ENCODE measurements at places on chromosomes 4 and X.
A peak's percentile ranks its signal among the peaks of the same experiment; 100 is the strongest.

DNA sequence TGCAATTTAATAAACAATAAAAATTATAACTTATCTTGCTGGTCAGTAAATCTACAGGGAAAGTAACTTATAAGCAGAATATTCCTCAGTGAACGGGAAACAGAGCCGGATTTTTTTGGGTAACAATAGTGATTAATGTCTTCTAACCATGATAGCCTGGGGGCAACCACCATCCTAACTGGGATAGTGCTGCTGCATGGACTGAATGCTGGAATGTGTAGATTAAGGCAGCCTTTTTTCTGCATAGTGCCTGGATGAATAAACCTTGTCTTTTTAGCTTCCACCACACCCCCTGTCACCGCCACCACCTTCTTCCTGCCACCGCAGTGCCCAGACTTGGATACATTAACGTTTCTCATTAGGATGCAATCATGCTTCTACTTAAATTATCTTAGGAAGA lies 83.6 kb upstream of the LNX1 start:
- DNase-seq: no peak

DNA sequence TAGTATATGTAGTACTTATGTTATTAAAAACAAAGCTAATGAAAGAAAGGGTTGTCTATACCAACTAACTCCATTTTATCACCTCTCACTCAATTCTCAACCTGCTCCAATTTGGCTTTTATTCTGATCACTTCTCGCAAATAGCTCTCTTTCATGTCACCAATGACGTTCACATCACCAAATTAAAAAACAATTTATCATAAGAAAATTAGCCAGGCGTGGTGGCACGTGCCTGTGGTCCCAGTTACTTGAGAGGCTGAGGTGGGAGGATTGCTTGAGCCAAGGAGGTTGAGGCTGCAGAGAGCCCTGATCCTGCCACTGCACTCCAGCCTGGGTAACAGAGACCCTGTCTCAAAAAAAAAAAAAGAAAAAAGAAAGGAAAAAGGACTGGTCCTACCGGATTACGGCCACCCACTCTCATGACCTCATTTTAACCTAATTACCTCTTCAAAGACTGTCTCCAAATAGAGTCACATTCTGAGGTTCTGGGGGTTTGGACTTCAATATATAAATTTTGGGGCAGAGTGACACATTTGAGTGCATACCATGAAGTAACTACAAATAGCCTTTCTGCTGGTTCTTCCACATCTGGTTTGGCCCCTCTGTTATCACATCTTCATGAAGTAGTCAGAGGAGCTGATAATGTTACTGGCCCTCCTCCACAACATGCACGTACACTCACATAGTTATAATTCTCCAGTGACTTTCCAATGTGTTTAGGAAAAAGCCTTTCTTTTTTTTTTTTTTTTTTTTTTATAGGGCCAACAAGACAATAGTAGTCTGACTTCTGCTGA lies 15.8 kb upstream of the RBMX start:
- no peak for DNase-seq

DNA sequence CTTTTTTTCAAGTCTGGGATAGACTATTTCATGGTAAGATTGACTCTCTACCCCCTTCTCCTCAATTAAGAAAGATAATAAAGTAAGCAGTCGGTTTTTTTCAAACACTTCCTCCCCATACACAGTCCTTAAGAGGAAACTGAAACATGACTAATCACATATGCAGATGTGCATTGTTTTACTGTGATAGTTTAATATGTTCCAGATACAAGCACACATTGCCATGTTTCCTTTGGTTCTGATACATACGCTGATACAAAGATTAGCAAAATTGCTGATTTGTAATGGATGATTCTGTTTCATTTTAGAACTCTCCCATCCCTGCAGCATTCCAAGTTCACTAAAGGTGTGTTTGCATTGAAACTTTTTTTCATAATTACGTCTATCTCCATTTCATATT lies 76.1 kb downstream of the FBXO8 start:
- no peak for DNase-seq

DNA sequence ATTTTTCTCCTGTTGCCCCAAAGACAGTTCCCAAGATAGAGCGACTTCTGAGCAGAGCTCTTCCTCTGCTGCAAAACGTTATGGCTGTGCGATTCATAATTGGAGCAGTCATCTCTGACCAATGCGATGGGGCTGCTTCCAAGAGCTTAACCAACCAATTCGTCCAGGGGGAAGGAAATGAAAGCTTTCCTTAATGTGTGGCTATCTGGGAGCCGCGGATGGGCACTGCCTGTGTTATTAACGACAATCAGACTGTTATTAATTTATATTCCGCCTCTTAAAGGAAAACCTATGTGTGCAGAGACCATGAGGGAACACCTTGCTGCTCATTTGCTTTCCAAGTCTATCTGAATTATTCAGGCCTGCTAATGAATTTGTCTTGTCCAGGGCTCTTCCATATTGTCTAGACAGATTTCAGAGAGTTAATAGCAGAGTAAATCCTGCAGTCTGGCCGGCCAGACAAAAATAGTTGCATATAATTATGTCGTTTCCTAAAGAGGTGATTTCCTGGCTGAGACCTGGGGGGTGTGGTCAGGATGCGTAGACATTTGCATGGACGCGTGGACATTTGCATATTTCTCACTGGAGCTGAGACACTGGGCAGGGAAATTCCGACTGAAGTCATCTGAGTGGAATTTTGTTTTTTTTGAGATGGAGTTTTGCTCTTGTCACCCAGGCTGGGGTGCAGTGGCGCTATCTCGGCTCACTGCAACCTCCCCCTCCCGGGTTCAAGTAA lies 135.4 kb downstream of the HMX1 start:
- no peak for DNase-seq

- no peak for DNase-seq
Measured at GRCh38 chrX:18639280-18639679, 32.6 kb downstream of the RS1 start.

DNA sequence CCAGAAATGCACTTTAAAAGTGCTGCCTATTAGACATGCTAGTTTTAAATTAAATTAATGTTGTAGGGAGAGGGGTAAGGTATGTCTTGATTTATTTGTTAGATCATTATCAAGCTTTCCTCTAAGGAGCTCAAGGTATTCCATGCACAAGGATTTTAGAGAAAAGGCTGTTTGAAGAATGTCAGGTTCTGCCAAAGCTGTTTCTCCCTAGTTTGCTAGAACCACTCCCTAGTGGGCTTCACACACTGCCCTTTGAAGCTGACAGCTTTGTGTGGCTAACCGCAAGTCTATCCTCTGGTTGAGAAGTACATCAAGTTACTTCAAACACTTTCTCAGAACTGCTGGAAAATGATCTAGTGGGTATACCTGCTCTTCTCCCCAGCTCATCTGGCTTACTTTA lies 32.3 kb downstream of the RASL11B start:
- DNase-seq: no peak

DNA sequence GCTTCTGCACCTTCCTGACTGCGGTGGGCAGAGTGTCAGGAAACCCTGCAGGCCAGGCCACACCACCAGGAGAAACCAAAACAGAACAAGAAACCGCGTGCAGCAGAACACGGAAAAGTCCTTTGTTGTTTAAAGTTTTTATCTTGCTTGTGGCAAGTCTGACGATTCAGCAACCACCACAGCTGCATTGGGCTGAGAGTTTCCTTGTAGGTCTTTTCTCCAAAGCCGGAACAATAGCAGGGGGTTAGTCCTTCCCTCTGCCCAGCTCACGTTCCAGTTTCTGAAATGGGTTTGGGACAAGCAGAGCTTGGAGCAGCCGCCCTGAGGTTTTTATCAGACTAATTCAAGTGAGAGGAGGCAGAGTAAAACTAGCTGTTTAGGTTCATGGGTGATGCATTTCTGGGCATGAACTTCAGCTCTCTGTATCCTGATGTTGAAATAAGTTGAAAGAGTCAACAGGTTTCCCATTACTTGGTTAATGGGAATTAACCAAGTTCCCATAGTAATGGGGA lies 216.9 kb downstream of the PTTG2 start:
- peak; percentile 65 for DNase-seq

- no peak for DNase-seq
Measured at GRCh38 chr4:127988638-127989037, 23.4 kb downstream of the ABHD18 start.

- peak; percentile 23 for DNase-seq
Measured at GRCh38 chr4:184282251-184282713, 64.6 kb upstream of the ENPP6 start.

DNA sequence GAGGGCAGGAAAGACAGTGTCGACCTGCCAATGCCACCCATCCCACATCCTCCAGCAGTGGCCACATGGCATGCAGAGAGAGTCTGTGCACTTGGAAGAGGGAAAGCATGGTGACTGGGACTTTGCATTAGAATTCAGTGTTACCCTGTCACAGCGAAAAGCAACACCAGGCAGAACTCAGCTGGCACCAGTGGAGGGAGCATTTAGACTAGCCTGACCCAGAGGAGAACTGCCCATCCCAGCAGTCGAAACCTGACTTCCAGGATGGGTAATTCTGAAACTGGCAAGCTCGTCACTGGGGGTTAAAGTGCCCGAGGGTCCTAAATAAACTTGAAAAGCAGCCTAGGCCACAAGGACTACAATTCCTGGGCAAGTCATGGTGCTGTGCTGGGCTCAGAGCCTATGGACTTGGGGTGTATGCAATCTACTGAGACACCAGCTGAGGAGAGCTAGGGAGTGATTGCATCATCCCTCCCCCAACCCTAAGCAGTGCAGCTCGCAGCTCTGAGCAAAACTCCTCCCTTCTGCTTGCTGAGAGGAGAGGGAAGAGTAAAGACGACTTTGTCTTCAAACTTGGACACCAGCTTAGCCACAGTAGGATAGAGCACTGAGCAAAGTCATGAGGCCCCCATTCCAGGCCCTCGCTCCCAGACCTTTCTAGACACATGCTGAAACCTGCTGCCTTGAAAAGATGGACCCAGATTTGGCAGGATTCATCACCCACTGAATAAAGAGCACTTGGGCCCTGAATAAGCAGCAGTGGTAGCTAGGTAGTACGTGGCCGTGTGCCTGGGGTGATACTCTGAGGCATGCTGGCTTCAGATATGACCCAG lies 68.8 kb downstream of the DDX60L start:
- DNase-seq: no peak

DNA sequence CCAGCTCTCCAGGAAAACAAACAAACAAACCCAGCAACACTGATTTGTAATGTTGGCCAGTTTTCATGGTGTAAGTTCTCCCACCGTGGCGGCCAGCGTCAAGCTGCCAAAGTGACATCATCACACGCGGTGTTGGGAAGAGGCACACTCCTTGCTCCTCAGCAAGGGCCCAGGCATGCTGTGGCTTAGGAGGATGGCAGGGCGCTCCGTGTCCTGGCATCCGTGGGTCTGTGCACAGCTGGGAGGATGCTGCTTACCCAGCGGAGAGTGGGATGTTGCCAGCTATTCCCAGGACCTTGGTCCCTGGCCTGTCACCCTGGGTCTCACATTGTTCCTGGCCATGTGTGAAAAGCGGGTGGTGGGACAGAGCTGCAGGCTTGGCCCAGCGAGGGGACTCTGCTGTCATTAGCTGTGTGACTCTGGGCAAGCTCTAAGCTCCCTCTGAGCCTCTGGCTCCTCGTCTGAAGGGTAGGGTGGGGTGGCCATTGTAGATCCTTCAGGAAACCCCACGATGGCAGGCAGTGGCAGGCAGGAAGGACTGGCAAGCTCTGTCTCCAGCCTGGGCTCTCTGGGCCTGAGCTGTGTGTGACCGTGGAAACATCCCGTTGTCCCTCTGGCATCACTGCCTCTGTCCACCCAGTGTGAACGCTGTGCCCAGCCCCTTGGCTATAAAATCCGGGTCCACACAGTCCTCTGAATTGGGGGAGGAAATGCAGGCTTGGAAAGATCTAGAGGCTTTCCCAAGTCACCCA lies 10.8 kb downstream of the PSAPL1 start:
- no peak for DNase-seq

- DNase-seq: no peak
Measured at GRCh38 chrX:70422851-70423341, at the start of gene GDPD2. TSS of gene GDPD2 (plus strand) at chrX:70423314. CDS start at chrX:70424985, 1,671 bp downstream.

GRCh38 chrX:9676306-9676705 lies 89.3 kb downstream of the GPR143 start:
- DNase-seq: no peak

DNA sequence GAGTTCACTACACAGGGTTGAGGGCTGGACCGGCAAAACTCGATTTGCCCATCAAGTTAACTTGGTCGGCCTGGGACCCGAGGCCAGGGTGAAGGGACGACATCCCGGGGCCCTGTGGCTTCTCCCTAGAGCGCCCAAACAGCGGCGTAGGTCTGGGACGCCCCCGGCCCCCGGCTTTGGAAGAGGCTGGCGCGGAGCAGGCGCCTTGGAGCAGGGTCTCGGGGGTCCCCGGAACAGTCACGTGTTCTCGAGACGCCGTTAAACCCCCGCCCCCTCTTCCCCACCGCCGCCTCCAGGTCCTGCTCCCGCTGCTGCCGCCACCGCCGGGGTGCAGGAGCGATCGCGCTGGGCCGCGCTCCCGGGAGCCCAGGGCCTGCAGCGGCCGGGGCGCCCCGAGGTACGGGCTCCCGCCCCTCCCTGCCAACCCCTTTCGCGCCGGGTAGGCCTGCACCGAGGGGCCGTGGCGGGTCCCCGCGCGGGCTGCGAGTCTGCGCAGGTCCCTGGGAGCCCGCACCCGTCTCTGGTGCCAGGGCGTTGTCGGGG lies at the start of gene NPY5R:
TSS of gene NPY5R (plus strand) at position 289 of the 543 bp plus-strand sequence. CDS start 6,382 bp downstream, outside the sequence.
- no peak for DNase-seq

DNA sequence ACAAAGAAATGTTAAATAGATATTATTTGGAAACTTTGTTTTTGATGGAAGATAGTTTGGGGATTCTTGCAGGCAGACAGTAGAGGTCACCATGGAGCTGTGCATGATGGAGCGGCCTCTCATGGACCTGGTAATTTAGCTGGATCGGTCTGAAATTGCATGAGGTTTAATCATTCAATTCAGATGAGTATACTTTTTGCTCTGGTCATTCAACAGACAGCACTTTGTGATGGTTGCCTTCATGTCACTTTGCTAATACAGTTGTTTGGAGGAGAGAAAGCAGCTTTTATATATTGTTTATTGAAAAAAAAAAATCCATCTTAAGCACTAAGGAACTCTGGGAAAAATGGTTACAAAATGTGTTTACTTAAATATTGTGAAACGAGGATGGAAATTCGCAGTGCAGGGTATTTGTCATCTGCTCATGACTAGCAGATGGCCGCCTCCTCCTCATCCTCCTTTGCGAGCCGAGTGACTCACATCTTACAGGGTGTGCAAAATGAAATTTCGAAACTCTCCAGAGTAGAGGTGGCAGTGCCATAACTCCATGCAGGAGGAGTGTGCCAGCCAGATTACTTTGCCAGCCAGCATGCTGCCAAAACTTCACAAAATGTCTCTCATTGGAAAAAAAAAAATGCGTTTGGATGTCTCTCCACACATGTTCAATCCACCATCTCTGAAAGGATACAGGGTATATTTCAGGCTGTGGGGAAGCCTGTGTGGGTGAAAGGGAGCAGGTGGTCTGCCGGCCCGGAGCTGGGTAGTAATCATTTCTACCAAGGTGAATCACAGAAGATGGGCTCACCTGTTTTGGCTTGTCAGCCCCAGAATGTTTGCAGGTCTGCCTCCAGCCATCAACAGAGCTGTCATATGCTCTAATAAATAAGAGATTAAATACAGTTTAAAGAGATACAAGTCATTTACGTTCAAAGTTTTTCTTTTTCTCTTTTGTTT lies 314.9 kb upstream of the DIPK2B start:
- peak; percentile 12 for DNase-seq

DNA sequence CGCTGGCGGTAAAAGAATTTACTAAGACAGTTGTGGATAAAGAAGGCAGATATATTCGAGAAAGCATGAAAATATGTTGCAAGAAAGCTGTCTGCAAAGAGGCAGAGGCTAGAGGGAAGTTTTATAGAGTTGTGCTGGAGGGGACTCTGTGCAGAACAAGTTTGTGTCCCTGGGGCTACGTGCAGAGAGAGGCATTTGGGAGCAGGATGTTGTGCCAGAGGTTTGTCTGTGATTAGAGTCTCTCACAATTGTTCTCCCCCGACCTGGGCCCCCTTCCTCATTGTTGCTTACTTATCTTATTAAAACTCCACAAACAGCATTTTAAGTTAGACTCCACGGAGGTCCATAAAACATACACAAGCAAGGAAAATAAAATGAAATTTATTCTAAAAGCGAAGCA lies 831.3 kb downstream of the NLGN4X start:
- no peak for DNase-seq
